NCI-H2029 (cell line): ENCODE measurements at places on chromosomes 3 and 15.

DNA sequence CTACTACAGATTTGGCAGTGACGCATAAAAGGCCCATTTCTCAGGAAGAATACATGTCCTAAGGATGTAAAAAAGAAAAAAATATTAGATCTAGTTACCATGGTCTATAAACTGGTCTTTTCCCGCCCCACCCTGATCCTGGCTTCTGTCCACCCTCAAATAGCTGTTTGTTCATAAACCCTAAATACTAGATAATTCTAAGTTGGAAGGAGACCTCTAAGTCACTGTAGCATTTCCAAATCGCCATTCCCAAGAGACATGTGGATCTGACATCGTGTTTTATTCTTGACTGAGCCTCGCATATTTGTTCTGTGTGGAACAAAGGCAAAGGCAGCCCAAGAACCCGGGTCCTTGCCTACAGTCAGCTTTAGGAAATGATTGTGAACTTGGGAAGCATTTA, 49.0 kb downstream of the LMCD1 start:
- DNase-seq: no peak

DNA sequence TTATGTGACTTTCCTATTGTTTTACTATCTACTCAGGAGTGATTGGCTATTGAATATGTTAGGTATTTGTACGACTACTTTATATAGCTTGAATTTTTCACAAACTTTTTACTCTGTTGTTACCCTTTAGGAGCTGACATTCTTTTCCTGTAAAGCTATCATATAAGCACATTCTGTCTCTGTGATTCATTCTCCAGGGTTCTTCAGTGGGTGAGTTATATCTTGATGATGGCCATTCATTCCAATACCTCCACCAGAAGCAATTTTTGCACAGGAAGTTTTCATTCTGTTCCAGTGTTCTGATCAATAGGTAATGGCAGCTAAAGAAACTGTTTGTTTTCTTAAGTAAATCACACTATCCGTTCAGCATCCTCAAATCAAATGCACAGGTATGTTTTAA, 10.1 kb upstream of the CAPN3 start:
- DNase-seq: no peak

GRCh38 chr3:87191175-87191574, 35.9 kb upstream of the CHMP2B start:
- DNase-seq: no peak

GRCh38 chr15:66036859-66037258, 167.6 kb downstream of the RAB11A start:
- DNase-seq: no peak

DNA sequence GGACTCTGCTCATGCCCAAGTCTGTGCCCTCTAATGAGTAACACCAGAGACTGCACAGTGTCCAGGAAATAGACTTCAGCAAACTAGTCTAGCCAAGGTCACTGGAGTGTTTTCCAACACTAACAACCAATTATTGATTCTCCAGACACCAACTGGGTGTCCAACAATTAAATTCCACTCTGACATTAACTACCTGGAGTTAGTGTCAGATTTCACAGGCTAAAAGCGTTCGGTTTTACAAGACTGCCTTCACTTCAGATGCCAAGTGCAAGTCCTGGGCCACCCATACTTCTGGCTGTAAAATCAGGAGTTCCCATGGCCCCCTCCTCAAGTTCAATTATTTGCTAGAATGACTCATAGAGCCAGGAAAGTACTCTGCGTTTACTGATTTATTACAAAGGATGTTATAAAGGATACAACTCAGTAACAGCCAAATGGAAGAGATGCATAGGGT, 20.8 kb upstream of the CFAP161 start:
- no peak for DNase-seq

DNA sequence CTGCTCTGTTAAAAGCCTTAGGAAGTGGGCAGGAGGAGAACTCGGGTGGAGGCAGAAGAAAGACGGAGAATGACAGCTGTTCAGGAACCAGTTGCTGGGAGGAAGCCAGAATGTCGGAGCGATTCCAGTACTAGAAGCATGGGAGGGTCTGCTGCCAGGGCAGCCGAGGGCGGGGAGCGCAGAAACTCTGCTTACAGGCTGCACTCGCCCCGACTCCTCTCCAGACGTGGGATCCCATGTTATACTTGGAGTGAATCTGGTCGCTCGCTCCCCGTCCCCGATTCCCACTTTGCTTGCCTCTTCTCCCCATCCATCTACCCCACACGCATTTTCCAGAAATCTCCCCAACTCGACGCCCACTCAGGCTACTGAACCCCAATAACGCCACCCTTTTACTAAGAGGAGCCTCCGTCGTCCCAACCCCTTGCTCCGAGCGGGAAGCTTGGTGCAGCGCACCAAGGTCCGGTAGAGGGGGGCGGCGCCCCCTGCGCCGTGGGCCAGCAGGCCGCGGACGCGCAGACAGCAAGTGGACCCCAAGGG, 665 bp downstream of the GATM start:
- DNase-seq: no peak

DNA sequence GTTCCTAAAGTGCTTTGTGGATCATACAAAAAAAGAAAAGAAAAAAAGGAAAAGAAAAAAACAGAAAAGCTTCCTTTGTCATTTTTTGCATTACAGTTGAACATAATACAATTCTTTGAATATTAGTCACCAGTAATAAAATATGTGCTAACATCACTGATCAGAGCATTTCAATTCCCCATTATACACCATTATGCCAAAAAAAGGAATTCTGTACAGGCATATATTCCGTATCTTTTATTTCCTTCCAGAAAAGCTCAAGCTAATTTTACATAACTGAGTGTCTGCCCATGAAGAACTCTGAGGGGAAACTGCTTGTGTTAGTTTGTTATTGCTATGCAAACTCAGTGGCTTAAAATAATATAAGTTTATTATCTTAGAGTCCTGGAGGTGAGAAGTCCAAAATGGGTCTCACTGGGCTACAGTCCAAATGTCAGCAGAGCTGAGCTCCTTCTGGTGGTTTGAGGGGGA, 377.9 kb downstream of the GAP43 start:
- DNase-seq: no peak

DNA sequence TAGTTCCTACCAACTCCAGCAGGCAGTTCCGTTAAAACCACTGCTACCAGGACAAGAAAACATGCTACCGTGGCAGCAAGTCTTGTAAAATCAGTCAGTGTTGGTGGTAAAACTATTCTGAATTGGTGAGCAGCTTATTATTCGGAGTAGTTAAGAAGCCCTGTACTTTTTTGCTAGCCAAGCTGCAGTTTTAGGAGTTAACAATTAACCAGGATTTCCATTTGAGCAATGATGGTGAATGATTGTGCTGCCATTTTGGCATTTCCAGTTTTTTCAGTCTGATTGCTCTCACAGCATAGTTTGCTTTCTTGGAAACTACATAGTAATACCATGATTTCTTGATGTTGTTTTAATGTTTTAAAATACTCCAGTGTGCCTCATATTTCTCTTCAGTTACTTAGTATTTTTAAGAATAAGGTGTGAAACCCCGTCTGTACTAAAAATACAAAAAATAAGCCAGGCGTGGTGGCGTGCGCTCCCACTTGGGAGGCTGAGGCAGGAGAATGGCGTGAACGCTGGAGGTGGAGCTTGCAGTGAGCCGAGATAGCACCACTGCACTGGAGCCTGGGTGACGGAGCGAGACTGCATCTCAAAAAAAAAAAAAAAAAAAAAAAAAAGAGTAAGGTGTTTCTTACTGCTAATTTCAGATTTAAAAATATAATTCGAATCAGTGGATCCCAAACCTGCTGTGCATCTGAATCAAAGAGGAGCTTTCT, 43.8 kb upstream of the SCAANT1 start:
- no peak for DNase-seq

- DNase-seq: no peak
Measured at GRCh38 chr3:18937574-18937973, 210.7 kb upstream of the KCNH8 start.
